ENCODE measurements at places on chromosomes 6 and 20. TPM values are rescaled to one million over a fixed set of nuclear protein-coding genes. Genes with fewer than 3 reads are reported as not detected.

DNA sequence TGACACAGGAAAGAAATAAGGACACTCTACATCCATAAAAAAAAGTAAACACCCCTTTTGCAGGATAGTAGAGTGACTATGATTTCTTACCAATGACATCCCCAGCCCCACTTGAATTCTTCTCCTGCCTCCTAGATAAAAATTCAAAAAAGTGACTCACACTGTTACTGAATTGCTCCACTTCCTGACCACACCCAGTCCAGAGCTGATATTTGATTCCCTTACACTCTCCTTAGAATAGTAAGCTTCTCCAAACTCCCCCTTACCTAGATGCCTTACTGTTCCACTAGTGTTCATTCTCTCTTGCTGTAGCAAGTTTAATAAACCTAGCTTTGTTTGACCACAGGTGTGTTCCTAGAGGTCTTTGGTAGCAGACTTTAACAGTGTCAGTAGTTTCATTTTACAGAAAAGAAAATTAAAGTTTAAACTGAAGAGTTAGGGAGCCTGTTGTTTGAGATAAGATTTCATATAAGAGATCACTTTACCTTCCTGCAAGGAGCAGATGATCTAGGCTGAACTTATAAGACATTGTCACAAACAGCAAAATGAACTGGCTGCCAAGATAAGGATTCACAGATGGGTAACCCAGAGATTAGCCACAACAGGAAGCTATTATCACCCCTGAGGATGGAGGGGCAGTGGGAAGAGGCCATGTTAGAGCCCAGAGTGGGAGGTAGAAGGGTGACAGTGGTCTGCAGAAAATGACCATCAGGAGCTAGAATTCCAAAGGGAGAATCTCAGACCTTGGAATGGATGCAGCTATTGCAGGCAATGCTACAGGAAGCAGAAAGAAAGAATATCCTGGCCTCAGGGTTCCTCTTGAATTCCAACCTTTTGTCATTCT, 28.4 kb upstream of the BTN3A2 start:
- no peak for DNase-seq

- no peak for DNase-seq
These were observed 156.1 kb downstream of the MRPL14 start for GRCh38 chr6:43970913-43971775.

DNA sequence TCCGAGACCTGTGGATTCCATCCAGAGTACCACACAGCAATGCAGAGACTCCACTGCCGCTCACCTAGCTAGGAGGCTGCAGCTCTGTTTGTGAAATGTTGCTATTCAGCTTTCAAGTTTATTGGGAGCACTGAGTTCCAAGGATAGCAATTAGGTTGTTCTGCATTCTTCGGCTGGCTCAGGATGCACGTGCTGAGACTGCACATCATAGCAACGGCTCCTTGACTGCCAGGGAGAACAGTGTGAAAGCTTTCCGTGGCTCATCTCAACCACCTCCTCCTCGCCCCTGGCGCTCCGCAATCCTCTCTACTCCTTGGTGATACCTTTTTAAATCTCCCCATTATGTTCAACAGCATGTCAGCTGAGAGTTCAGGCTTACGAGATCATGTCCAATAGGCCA, 116.6 kb downstream of the TSHZ2 start:
- DNase-seq: no peak

The PHACTR3 gene
- total RNA-seq: not detected

The CGAS gene
- total RNA-seq: 25.7 TPM

- peak; percentile 44 for DNase-seq
These were observed at the start of gene ZSCAN9 for GRCh38 chr6:28225056-28225834. ZSCAN9 (plus strand) TSS chr6:28225275; CDS start chr6:28227085, 1,810 bp downstream.
